Hematopoietic multipotent progenitor cell treated with erythropoietin and hydrocortisone succinate and interleukin-3 and kit ligand, for 8 days (in vitro differentiated cells): ENCODE measurements at places on chromosomes 11 and 22.

DNA sequence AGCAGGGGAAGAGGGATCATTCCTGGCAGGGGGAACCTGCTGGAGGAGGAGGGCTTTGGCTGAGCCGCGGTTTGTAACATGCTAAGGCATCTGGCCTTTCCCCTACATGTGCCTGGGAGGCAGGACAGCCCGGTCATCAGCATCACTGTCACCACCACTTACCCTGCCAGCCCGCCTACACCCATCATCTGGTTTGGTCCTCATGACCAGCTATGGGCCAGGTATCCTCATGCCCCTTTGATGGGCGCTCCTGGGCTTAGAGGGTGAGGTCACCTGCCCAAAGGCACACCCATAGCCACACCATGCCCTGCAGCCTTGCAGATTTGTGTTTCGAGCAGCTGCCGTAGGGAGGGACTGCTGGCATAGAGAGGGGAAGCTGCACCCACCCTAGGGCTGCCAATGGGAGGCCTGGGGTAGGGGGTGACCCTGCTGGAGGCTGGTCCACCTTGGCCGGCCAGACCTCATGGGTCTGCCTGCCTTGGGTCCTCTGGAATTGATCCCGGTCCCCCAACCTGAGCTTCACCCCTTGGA, 2.6 kb downstream of the MRGPRF start:
- no peak for DNase-seq

- DNase-seq: no peak
Measured at GRCh38 chr11:117717485-117718314, 79.3 kb downstream of the DSCAML1 start.

DNA sequence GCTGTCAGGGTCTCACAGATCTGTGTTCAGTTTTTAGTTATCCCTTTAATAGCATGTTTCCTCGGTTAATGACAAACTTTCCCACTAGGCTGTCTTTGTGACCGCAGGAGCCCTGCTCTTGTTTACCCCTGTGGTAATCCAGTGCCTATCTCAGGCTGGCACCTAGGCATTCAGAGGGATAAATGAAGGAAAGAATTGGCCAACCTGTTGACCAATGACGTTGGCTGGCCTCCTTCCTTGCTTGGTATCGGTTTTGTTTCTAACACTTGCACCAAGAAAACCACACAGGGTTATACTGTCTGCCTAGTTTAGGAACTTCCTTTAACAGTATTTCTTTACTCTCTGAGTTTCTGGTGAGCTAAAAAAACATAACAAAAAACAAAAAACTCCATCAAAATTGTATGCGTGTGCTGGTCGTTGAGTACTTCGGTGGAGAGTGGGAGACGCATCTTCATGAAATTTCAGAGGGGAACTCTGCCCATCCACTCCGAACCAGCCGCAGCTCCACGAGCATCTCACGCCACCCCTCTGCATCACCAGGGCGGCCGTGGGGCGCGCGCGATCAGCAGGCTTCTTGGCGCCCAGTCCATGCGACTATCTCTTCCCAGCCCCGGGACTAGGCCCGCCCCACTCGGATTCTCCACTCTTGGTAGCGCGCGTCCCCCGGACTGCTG, 563 bp upstream of the ENDOD1 start:
- DNase-seq: peak; percentile 61

DNA sequence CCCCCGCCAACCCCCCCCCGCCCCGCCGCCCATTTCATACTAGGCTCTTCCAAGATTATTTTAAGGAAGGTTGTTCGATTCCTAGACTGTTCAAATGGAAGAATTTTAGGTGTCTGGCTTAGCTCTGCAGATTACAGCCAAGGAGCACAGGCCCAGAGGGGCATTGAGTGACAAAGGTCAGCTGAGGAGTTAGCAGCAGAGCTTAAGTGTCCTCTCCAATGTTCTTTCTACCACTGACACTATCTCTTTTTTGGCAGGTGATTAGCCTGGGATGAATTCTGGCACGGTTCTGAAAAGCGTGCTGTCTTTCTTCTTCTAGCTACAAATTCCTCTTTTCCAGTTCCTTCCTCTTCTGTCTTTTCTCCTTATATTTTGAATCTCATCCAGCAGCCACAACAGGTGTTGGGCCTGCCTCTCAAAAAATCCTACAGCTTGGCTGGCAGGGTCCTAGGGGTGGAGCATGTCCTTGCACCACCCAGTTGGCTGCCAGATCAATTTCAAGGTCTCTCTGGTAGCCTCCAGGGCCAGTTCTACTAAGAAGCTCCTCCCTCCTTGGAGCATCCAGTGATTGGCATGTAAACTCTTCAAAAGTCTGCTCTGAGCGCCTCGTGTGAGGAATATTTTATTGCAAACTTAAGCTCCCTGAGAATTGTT, 23.0 kb downstream of the KCNE3 start:
- DNase-seq: no peak

DNA sequence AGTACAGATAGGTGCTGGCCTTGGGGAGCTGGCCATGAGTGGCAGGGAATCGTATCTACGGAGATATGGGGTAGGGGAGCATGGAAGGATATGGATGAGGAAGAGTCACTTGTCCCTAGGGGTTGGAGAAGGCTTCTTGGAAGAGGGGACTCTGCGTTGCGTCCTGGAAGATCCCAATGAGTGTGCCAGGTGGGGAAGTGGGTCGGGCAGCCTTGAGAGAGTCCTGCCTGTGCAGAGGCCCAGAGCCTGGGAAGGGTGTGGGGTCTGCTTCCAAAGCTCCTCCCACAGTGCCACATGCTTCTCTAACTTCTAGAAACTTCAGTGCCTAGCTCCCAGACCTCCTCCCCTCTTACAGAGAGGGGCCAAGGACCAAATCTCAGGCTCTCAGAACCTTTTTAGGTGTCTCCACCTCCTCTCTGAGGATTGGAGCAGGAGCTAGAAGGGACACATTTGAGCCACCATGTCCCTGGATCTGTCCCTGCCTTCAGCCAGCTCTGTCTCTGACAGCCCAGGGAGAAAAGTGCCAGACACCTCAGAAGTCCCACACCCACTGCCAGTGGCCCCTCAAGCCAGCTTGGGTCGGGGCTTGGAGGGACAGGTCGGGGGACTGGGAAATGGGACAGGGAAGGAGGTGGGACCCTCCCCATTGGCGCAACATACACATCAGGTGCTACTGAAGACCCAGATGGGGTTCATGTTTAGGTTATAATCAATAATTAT, 11.0 kb downstream of the RHBDD3 start:
- no peak for DNase-seq

DNA sequence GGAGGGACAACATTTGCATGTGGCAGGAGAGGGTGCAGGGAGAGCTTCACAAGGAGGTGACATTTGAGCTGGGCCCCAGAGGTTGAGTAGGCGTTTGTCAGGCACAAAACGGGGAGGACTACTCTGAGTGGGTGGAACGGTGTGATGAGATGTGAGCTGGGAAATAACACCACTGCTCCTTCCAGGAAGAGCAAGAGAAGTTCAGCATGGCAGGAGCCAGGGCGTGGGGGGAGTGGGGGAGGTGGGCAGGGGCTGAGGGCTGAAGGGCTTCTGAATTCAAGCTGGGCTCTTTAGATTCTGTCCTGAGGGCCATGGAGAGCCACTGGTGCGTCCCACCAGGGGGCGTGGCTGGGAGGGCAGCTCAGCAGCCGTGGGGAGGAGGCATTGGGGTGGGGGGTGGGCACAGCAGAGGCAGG, 54.2 kb downstream of the OTOG start:
- no peak for DNase-seq

DNA sequence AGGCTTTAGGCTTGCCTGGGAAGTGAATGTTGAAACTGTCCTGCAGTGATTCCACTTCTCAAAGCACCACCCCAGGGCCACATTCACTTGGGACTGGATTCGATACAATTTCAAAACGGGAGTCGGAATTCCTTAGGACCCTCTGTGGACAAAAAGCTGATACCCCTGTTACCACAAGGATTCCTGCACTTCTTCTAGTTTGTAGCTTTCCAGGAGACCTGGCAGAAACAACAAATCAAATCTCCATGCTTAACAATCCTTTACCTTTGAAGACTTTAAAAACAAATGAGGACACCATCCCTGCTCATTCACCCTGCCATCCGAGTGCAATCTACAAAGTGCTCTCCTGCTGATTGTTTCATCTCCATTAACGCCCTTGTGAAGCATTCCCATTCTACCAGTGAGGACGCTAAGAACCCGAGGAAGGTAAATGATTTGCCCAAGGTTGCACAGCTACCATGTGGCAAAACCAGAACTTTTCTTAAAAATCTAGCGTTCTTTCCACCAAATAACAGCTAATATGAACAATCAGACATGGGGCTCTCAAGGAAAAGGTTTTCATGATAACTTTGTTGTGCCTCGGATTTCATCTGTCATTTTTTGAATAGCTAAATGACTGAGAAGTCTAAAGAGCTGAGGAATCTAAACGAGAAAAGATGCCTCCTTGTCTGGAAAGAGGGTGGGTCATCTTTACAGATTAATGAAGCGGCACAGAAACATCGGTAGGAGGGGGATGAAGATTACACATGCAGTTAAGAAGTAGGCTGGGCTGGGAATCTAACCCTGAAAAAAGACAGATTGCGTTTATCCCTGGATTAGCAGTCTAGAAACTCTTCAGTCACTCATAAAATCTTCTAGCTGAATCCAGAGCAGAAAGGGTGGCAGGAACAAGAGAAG, 720 bp upstream of the MPZL2 start:
- no peak for DNase-seq

- DNase-seq: no peak
Measured at GRCh38 chr22:46841522-46841921, 79.1 kb downstream of the TBC1D22A start.

DNA sequence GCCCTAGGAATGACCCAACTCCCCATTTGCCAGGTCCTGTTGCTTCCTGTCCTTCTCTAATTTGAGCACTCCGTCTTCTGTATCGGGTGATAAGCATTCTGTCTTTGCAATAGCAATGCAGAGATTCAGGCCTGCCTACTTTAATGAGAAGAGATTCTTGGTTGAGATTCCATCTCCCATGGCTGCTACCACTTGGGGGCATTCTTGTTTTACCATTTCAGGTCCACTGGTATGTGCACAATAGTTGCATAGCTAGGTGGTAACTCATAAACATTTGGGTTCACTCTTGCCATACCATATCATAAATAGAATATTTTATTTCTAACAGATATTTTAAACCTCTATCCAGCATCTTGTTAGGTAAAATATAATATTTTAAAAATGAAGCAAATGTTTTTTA, 34.4 kb upstream of the CALCB start:
- no peak for DNase-seq

- no peak for DNase-seq
Measured at GRCh38 chr11:17954395-17955252, 58.2 kb downstream of the SERGEF start.

DNA sequence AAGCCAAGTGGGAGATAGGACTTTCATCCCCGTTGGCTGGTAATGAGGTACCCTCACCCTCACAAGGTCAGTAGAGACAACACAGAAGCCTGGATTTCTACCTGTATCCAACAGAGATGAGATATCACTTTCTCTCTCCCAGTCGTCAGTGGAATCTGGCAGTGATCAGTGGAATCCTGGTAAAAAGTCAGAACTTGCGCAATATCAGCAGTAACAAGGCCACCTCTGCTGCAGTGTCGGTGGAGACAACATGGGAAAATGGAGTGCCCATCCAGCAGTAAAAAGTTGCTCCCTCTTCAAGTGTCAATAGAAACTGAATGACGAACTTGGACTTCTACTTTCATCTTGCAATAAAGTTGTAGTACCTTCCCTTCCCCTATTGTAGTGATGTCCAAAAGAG, 615.9 kb downstream of the ETS1 start:
- no peak for DNase-seq

DNA sequence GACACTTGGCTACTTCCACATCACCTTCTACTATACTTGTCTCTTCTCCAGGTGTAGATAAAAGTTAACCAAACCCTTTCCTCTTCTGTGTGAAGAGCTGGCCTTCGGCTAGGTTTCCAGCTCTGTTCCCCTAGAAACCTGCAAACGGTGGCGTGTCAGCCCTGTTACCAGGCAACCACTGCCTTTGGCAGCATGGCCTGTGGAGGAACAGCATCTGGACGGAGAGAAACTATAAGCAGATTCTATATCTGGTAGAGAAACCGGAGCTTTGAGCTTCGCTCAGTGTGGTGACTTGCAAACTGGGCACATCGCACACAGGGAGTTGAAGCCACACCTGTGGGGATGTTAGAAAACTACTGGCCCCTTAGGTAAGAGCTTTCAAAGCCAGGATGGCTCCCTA, 35.9 kb downstream of the ARAP1 start:
- no peak for DNase-seq

DNA sequence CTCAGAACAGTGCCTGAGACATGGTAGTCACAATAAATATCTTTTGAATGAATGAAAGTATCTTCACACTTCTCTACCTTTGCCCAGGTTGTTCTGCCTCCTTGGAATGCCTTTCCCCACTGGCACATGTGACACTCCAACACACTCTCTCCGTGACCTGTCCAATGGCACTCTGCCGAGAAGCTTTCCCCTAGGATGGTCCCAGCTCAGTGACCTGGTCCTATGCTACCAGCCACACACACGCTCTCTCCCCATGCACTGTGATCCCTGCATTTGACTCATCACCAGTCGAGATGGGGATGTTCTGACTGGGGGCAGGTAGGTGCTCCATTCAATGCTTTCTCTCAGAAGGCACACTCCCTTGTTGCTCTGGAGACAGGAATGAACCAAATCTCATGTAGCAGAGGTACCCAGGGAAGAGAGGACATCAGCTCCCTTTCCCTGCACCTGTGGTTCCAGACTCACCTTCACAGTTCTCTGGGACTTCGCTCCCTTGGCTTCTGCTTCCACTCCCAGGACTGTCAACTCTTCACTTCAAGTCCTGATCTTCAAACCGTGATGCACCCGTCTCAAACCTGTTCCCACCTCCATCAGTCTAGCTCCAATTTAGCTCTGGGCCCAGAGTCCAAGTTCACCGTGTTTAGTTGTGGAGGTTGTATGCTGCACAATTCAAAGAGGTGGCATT, 30.7 kb upstream of the LMO1 start:
- no peak for DNase-seq

DNA sequence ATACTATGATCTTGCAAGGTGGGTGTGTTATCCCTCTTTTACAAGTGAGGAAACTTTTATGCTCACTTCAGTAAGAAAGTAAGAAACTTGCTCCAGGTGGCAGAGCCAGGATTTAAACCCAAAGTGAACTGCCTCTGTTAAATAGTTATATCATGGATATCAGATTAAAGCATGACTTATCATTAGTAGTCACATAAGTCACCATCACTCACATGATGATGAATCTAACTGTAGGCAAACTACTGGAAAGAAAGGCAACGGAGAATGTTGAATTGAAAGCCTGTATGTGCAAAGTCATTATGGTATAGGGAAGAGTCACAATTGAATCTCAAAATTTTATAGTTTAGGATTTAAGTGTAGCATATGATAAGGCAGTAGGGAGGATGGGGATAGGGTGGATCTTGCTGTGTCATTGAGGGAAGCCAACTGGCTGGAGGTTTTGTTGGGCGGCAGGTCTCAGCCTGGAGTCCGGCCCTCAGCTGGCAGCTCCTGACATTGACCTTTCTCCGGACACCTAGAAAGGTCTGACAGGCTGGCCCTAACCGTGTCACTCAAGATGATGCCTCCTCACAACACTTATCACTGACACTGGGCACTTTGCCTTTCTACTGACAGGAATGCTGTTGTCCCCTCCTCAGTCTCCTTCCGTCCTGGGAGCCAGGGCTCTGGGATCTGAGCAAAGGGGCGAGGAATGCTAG, 98.3 kb downstream of the EMSY start:
- no peak for DNase-seq
